Central memory CD4-positive, alpha-beta T cell (primary cell): ENCODE measurements at places on chromosomes 11 and 22.

- DNase-seq, result no peak
Measured at GRCh38 chr22:19285831-19286230, 5.7 kb downstream of the CLTCL1 start.

GRCh38 chr11:134656861-134657540, 245.0 kb upstream of the B3GAT1 start:
- DNase-seq, result peak; percentile 9

GRCh38 chr11:115920092-115920461, 415.9 kb upstream of the CADM1 start:
- DNase-seq, result no peak

DNA sequence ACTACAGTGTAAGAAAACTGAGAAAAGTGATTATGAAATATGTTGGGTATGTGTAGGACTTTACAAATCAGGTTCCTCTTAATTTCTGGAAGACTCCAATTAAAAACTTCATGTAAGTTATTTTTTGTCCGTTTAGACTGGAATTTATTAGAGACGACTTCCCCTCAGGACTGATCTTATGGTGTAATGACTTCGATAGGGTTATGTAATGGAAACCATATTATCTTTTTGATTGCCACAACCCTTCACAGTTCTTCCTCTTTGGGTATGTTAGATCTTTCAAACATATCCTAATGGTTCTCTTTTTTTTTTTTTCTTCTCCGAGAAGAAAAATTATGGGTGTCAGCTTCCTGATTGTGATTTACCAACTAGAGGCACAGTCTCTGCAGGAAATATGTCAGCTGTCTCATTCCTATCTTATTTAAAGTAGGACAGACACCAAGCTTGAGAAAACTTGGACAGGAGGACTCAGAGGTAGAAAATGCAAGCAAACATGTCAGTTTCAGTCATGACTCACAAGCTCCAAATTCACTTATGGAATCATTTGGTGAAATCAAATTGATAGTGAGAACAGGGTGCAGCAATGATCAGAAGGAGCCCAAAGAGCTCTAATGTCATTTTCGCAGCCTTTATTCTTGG, 11.1 kb upstream of the LDLRAD3 start:
- DNase-seq, result no peak

- DNase-seq, result no peak
Measured at GRCh38 chr22:50641696-50642607, 14.0 kb upstream of the ARSA start.

GRCh38 chr11:118625976-118626375, 18.6 kb downstream of the PHLDB1 start:
- no peak for DNase-seq

DNA sequence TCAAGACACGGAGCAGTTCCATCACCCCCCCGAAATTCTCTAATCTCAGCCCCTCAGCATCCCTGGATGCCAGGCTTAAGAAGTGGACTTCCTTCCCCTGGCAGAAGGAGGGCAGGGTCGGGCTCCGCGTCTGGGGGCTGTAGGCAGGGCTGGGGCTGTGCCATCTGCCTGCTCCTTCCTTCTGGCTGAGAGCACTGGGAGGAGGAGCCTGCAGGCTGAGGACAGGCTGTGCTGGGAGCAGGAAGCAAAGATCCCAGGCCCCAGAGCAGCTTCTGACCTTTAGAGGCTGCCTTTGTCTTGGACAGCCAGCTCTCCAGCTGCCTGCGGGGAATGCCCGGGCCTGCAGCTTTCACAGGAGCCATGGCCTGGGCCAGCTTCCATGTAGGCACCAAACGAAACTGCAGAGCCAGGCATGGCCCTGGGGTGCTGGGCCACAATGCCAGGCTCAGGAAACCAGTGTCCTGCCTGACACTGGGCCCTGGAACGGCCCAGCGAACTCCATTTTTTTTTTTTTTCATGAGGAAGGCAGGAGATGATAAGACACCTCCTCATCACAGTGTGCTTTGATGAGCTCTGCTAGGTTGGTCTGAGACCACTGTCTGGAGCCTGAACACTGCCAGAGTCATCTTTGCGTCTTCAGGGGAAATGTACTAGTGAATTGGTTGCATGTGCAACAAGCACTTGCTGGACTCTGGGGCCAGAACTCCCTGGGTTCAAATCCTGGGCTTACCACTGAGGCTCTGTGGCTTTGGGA, 67.9 kb downstream of the MCM5 start:
- DNase-seq, result no peak

GRCh38 chr11:90428836-90429235, 206.0 kb upstream of the CHORDC1 start:
- DNase-seq, result no peak

DNA sequence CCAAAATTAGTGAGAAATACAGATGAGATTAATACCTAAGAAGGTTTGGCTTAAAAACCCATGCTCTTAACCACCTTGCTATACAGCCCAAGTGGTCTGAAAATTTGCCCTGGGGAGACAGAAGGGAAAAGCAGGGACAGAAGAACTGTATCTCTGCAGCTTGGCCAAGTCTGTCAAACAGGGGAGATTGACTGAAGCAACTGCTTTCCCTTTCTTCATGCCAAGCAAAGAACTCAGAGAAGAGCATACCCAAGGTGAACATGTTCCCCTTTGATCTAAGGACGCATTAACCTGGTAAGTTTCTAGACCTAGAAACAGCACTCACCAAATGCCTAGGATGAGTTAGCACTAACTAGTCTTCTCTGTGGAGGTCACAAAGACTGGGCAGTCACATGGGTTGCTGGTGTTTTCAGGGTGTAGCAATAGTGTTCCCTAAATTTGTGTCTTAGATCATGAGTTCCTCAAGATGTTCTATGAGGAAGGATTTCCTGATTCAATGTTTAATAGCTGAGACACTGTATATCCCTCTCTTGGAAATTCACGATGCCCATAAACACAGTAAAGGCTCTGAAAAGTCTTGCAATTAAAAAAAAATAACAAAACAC, 75.6 kb upstream of the GRAMD1B start:
- no peak for DNase-seq

GRCh38 chr11:75493626-75494025, 32.1 kb downstream of the GDPD5 start:
- no peak for DNase-seq

- no peak for DNase-seq
Measured at GRCh38 chr11:18367431-18367830, 26.9 kb upstream of the LDHA start.

GRCh38 chr11:10762185-10762584, 11.1 kb downstream of the CTR9 start:
- DNase-seq, result no peak

DNA sequence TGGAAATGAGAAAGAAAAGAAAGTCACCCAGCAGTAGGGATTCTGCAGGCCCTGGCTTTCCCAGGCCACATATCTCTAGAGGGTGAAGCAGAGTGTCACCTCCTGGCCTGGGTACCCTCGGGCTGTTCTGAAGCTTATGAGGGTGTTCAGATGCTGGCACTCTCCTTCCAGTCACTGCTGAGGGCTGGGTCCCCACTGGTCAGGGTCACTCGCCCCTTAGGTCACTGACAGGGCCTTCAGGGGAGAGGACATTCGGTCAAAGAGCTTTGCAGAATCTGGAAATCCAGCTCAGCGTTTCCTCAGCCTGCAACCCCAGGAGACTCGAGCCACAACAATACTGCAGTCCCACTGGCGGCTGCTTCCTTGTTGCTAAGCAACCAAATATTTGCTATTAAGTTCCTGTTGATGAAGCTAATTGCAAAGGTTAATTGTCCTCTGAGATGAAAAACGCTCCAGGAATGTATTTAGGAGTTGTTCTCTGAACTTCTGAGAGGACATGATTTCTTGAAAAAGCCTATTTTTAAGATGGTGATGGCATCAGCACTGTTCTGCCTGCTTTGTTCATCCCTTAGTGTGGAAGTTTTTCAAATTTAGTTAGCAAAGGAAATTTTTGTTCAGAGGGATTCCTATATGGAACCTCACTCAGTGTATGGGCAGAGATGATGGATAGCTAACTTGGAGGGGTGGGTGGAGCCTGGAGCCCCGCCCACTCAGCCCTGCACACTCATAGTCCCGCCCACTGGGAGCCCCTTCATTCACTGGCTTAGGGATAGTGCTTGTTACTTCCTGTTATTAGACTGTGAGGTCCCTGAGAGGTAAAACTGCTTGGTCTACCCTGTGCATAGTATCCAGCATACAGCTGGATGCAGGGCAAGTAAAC, 109.2 kb downstream of the CSNK2A3 start:
- peak; percentile 70 for DNase-seq

GRCh38 chr22:39995393-39996252, 869 bp downstream of the FAM83F start:
- no peak for DNase-seq

DNA sequence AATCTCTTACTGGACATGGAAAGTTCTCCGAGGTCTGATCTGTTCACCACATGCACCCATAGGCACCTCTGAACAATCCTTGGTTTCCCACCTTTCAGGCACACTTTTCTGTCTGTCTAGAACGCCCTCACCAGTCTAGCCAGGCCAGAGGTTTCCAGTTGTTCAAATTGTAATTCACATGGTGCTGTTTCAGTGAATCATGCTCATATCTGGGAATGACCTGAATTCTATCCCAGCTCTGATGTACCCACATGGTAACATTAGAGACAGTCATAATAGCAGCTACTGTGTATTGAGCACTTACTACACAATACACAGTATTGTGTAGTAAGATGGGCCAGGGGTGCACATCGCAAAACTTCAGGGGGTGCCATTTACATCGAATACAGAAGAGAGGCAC, 138.2 kb downstream of the COMMD9 start:
- DNase-seq, result no peak

GRCh38 chr11:120168960-120169681, 31.2 kb upstream of the TRIM29 start:
- DNase-seq, result peak; percentile 25

GRCh38 chr11:122322329-122322728, 206.3 kb upstream of the BLID start:
- no peak for DNase-seq

- DNase-seq, result no peak
Measured at GRCh38 chr11:60912851-60913528, 968 bp upstream of the TMEM109 start.

GRCh38 chr11:85355921-85356320, 271.2 kb downstream of the DLG2 start:
- no peak for DNase-seq

GRCh38 chr11:46291441-46292150, 14.1 kb downstream of the CREB3L1 start:
- DNase-seq, result no peak

- no peak for DNase-seq
Measured at GRCh38 chr22:25358421-25359170, 139.2 kb downstream of the CRYBB2 start.

GRCh38 chr11:69471729-69472540, 9.5 kb upstream of the LINC01488 start:
- DNase-seq, result no peak
